Muscle of arm (tissue), 14 donors: ENCODE measurements at places on chromosomes 16 and 17. TPM values are rescaled to one million over a fixed set of nuclear protein-coding genes. Genes with fewer than 3 reads are reported as not detected.

Gene HES7
- polyA plus RNA-seq: not detected

Gene PRDM7
- not detected for polyA plus RNA-seq

Gene KRT20
- polyA plus RNA-seq: not detected

Gene CES5A
- not detected for polyA plus RNA-seq

Gene OSGIN1
- polyA plus RNA-seq: 0.54 TPM

Gene C16orf74
- polyA plus RNA-seq: 1.6 TPM

Gene HS3ST2
- polyA plus RNA-seq: not detected

Gene TBX21
- polyA plus RNA-seq: not detected

Gene GPR139
- polyA plus RNA-seq: not detected

Gene CDH3
- 1.1 TPM for polyA plus RNA-seq

Gene TMEM208
- 19.7 TPM for polyA plus RNA-seq

Gene C16orf89
- 0.77 TPM for polyA plus RNA-seq

Gene CA4
- polyA plus RNA-seq: 6.4 TPM
